Neuronal stem cell (in vitro differentiated cells): ENCODE measurements at places on chromosomes 12 and 14.
A peak's percentile ranks its signal among the peaks of the same experiment; 100 is the strongest.

- DNase-seq = no peak
These were observed 248.8 kb downstream of the KCNH5 start for GRCh38 chr14:62796431-62796830.

GRCh38 chr14:24172261-24172860 lies 481 bp downstream of the REC8 start:
- DNase-seq = no peak

GRCh38 chr12:18254081-18254480 lies 7.2 kb upstream of the PIK3C2G start:
- no peak for DNase-seq

DNA sequence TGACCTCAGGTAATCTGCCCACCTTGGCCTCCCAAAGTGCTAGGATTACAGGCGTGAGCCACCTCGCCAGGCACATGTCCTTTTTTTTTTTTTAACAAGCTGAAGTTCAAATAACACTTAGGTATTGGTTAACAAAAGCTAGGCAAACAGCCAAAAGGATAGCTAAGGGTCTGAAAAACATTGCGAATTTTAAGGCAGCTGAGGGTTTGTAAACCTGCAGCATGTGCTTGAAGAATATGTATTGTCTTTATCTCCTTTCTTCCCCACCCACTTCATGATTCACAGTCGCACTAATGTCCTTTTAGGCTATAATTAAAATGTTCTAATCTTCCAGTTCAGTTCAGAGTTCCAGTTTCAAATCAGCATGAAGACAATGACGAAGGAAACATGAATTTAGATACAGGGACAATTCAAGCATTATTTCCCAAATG lies 30.1 kb upstream of the CERS5 start:
- no peak for DNase-seq

DNA sequence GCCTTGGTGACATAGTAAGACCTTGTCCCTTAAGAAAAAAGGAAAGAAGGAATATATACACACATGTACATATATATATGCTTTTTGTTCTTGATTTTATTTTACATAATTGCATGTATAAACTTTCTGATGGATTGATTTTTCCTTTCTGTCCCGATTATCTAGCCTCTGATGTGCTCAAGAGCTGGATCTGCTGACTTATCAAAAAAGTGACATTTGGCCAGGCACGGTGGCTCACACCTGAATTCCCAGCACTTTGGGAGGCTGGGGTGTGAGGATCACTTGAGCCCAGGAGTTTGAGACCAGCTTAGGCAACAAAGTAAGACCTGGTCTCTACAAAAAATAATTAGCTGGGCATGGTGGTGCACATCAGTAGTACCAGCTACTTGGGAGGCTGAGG lies 12.0 kb downstream of the SNRNP35 start:
- no peak for DNase-seq

GRCh38 chr12:110037315-110037714 lies 11.0 kb downstream of the C12orf76 start:
- no peak for DNase-seq

DNA sequence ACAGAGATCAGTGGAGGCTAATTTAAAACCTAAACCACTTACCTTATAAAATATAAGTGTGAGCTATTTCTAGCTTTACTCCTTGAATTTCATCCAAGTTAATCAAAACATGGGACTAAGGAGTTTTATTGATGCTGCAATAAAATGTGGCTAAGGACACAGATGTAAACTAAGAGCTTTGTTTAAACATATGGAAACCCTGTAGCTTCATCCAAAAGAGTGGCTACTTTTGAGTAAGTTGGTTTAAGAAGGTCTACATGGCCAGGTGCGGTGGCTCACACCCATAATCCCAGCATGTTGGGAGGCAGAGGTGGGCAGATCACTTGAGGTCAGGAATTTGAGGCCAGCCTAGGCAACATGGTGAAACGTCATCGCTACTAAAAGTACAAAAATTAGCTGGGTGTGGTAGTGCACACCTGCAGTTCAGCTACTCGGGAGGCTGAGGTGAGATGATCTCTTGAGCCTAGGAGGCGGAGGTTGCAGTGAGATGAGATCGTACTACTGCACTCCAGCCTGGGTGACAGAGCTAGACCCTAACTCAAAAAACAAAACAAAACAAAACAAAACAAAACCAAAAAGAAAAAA lies 40.4 kb downstream of the TCHP start:
- no peak for DNase-seq

- DNase-seq = no peak
These were observed 6.1 kb upstream of the TCL1B start for GRCh38 chr14:95679998-95680735.

DNA sequence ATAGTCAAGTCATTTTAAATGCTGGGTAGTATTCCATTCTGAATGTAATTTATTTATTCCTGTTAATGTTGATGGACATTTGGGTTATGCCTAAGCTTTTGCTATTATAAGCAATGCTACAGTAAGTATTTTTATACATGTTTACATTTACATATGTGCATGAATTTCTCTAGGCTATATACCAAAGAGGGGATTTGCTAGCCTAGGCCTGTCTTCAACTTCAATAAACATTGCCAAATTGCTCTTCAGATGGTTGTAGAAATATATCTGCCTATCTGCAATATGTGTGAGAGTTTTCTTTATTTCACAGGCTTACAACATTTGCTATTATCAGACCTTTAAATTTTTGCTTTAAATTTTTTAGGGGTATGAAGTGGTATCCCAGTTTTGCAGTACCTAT lies 87.0 kb downstream of the MIPOL1 start:
- no peak for DNase-seq

DNA sequence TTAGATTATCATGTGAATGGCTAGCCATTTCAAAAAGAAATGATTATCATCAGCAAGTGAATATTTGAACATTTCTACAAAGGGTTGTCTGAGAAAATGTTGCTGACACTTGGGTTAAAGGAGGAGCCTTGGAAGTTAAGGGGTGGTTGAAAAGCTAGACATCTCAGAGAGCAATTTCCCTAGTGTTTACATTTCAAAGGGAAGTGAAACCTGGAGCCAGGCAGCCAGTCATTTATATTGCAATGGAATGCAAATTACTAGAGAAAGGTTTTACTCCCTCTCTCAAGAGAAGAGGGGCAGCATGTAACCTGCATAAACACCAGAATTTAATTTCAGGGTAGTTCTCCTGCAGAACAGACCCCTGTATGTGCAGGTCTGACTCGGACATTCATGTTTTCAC lies 279.0 kb downstream of the SLC16A7 start:
- DNase-seq = no peak

- DNase-seq = no peak
These were observed 44.0 kb upstream of the OTX2 start for GRCh38 chr14:56854325-56854724.

GRCh38 chr14:34472706-34473279 lies 10.8 kb upstream of the SPTSSA start:
- no peak for DNase-seq

DNA sequence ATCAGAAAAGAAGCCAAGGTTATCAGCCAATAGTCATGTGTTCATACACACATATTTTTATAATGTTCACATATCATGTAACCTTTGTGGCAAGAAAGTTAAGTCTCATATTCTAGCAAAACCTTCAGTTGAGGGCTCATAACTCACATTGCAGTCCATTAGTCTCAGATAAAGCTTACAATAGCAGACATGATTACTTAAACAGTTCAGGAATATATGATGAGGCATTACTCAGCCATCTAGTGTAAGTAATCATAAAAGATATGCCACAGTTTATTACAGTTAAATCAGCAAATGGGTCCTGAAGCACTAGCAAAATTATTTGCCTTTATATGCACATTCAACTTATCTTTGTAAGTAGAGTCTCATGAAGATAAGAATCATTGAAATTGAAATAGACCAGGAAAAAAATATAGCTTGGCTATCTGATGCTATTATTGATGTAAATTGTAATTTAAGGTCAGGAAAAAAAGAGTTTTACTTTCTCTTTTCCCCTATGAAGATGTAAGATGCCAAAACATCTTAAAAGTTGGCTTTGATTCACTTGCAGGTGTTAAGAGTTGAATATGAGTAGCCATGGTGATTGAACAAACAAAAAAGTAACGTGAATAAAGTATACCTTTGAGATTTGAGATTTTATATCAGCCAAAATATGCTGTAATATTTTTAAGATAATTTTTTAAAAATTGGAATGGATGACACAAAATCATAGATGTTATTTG lies 537.0 kb downstream of the SLC6A15 start:
- DNase-seq = no peak

GRCh38 chr12:43836475-43836989 lies 651 bp downstream of the TMEM117 start:
- DNase-seq = no peak

DNA sequence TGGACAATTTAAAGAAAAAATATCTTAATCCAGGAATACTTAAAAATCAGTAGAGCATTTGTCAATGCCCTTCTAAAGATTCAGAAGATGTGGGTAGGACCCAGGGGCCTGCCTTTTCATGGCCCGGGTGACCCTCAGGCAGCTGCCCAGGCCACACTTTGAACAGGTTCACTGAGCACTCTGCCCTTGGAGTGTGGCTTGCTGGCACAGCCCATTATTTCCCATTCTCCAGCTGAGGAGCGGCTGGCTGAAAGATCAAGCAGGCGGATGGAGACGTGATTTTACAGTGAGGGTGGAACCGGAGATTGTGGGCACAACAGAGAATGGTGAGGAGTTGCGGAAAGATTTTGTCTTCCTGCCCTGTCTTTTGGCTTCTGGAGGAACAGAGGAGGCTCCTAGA lies 7.1 kb upstream of the PRPH start:
- no peak for DNase-seq

DNA sequence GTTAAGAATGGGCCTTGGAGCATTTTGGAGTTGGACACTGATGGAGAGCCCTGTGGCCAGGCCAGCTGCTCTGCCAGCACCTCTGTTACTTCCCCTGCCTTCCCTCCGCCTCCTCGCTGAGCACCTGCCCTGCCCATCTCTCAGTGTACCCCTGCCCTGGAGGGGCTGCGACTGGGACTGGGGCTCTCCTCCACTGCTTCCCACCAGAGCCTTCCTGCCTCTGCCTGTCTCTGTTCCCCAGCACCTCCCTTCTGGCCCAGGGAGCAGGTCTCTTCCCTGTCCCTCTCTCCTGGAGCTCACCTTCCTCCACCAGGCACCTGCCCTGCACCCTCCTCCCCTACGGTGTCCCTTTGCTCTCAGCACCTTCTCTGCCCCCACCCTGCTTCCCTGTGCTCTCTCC lies 62.1 kb downstream of the WDR20 start:
- no peak for DNase-seq

DNA sequence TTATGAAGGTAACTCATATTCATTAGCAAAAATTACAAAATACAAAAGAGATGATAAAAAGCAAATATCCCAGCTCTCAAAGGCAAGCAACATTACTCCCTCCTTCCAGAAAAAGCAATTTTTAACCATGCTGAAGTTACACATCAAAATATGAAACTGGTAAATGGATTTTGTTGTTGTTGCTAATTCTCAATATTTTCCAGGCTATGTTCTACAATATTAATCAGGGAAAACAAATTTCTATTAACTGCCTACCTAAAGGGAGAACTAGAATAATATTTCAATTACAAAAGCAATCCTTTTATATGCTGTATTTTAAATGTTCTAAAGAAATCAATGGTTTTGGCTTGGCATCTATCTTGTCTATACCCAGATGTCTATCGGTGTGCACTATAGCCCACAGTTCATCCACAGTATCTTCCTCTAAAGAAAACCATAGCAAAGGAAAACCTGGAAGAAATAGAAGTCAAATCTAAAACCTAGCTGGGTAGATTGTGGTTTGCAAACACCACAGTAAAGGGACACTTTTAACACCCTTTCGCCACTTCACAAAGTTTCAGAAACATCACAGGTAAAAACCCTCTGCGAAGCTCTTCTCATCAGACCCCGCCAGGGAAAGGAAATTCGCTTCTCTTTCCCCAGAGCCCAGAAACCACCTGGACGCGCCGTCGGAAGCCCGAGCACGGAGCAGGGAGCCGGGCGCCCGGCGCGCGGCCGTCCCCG lies 32.0 kb downstream of the TC2N start:
- DNase-seq = no peak

- no peak for DNase-seq
These were observed 8.3 kb downstream of the TNFRSF1A start for GRCh38 chr12:6333566-6333965.

GRCh38 chr14:51360592-51360991 lies 120.5 kb downstream of the TMX1 start:
- no peak for DNase-seq

DNA sequence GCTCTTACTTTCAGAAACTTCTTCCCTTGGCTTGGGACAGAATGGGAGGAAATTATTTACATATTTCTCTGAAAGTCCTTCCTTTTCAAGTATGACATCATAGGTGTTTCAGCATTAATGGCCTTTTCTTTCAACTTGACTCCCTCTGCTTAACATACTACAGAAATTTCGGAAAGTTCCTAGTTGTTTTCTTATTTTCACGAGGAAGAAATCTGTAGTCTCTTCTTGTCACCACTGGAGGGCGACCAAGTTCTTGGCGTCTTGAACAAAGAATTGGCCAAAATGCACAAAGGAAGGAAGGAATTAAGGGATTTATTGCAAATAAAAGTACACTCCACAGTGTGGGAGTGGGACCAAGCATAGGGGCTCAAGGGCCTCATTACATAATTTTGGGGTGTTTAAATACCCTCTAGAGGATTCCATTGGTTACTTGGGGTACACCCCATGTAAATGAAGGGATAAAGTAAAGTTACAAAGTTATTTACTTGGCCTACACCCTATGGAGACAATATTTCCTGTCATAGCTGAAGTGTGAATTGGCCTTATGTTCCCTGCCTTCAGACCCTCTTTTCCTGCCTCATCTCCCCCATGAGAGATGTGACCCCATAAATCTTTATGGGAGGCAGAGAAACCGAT lies 70.4 kb downstream of the RPL10L start:
- peak; percentile 29 for DNase-seq

GRCh38 chr12:49705479-49706134 lies 1.6 kb downstream of the FMNL3 start:
- no peak for DNase-seq

DNA sequence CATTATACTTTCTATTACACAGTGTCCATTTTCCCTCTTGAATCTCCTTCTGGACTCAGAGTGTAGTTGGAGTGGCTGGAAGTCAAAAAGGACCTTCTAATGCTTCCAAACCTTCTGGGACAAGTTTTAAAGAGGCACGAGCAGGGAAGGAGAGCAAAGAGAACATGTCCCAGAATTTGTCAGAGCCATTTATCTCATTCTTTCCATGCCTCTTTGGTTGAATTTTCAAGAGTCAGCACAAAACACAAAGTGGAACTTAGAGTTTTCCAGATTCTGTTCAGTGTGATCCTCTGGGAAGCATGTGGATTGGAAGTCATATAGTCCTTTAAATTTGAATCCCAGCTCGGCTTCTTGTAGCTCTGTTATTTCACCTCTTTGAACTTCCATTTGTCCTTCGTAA lies 138.2 kb upstream of the PWP1 start:
- DNase-seq = no peak

DNA sequence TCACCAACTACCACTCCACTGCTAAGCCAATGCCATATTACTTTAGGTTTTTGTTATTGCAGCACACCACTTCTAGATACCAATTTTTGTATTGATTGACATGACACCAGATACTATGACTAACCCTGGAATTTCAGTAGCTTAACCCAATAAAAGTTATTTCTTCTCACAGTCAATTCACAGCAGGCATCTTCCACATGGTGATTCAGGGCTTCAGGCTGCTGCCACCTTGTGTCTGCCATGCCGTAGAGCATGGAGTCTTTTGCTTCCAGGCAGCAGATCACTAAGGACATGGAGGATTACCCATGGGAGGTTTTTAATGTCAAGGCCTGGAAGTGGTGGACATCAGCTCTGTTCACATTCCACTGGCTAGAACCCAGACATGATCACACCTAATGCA lies 56.4 kb upstream of the LTA4H start:
- DNase-seq = no peak
